ENCODE measurements at places on chromosomes 3 and 15.

GRCh38 chr3:127985655-127986225, 66.5 kb upstream of the SEC61A1 start:
- DNase-seq, result no peak

GRCh38 chr3:192850451-192850981, 67.1 kb downstream of the MB21D2 start:
- peak; percentile 19 for DNase-seq

DNA sequence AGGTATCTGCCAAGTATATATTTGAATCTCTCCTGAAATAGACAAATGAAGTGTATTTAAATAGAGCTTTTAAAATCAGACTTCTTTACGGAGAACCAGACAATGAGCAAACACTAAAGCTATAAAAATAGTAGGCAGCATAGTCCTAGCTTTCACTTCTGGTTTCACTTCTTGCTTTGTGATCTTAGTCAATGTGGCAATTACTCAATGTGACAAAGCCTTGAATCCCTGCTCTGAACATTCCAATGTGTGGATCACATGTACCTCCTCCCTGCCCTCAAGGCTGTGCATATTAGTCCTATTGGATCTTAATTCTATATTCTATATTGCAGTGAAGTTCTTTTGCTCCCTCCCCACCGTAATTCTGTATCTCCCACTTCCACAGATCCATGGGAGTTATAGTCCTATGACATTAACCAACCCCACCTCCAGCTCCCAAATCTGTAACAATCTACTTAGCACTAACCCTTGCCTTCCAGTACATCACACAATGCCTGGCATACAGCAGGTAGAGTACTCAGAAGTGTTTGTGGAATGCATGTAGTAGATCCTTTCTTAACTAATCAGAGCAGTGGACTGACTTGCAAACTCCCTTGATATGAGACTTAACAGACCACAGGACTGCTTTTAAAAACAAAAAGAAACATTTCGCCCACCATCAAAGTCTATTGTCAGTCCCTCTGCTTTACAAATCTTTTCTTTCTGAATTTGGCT, 24.3 kb upstream of the CP start:
- DNase-seq, result no peak

GRCh38 chr3:156445117-156446090, 109.5 kb downstream of the SSR3 start:
- no peak for DNase-seq

DNA sequence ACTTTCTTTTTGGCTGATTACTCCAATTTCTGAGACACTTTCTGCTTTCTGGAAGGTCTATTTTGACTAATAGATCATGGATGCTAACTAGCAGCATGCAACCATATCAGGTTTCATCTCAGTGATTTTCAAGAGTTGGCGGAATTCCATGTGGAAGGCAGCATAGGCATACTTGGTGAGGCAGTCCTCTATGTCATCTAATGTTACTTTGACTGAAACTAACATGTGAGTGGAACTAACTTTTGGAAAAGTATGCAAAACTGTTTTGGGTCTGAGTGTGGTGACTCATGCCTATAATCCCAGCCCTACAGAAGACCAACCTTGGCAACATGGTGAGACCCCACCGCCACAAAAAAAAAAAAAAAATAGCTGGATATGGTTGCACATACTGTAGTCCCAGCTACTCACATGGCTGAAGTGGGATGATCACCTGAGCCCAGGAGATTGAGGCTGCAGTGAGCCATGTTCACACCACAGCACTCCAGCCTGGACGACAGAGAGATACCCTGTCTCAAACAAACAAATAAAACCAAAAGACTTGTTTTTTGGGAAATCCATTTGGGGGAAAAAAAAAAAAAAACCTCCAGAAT, 1033.7 kb downstream of the ROBO1 start:
- DNase-seq, result no peak

All from stimulated activated CD4-positive, alpha-beta T cell treated with anti-CD3 and anti-CD28 coated beads, Interleukin-1b, Interleukin-23, amount 100 ng/mL, for 4 hours (primary cell).